ENCODE measurements at places on chromosomes 2 and 18.

GRCh38 chr2:223692191-223692947 is 90.2 kb upstream of the SCG2 start:
- peak; percentile 13 for DNase-seq

- DNase-seq: no peak
Observed at GRCh38 chr2:196322973-196323810, 151.8 kb upstream of the STK17B start.

- no peak for DNase-seq
Observed at GRCh38 chr2:37464067-37464466, 119.6 kb downstream of the QPCT start.

DNA sequence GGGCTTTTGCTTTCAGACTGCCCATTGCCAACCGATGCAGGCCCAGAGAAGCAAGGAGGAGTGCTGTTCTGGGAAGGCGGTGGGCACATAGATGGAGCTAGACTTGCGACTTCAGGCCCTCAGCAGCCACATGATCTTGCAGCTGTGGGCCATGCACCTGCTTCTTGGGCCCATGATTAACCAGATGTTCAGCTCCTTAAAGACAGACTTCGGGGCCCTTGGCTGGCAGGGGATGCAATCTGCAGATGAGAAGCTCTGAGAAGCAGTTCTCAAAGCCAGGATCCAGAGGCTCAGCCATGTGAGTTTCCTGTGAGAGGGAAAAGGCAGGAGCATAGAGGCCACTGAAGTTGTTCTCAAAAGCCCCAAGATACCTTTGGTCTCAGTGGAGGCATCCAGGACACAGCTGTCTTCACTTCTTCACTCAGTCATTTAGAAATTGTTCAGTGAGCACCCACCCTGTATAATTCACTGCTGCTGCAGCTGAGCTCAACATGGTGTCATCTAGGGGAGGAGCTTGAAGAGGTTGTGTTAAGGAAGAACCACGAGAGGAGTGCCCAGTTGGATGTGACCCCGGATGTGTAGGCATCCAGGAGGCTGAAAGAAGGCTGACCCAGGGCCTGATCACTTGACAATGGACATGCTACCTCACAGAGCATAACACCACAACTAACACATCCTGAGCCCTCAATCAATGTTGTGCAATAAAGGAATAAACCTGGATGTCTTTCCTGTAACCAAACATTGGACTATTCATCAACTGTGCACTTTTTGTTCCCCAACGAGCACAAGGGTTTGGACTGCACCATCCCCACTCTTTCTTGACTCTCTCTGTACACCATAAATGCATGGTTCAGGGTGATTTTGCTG is 44.7 kb upstream of the TMEM200C start:
- DNase-seq: no peak

DNA sequence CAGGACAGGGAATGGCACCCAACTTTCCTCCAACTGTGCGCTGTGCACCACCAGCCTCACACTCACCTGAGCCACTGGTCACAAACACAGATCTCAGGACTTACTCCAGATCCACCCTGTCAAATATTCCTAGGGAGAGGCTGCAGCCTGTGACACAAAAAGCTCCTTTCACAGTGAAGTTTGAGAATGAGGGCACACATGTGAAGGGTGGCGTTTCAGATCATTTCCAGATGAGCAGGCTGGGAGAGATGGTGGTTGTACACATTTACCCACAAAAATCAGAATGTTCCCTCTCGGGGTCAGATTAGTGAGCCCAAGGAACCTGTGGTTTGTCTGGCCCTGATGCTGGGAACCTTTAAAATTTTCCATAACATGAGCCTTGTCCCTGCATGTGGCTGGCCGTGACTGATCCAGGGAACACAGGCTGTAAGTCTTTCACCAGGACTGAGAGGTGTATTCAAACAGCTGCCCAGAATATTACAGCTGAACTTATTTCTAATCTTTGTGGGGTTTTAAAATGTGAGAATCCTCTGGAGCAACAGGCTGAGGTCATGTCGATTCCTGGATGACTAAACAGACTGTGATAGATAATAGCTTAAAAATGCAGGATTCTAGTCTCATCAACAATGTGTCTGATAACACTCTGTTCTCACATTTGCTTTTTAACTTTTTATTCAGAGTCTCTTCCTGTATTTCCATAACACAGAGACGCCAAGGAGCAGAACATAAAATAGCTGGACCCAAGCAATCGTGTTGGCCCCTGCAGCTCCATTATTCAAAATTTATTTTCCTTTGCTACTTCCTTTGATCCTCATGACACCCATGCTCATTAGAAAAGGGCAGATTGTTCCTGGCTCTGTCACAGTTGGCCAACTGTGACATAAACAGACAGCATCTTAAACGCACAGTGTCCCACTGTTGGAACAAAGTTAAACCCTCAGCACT is 35.5 kb downstream of the IL1R2 start:
- DNase-seq: no peak

DNA sequence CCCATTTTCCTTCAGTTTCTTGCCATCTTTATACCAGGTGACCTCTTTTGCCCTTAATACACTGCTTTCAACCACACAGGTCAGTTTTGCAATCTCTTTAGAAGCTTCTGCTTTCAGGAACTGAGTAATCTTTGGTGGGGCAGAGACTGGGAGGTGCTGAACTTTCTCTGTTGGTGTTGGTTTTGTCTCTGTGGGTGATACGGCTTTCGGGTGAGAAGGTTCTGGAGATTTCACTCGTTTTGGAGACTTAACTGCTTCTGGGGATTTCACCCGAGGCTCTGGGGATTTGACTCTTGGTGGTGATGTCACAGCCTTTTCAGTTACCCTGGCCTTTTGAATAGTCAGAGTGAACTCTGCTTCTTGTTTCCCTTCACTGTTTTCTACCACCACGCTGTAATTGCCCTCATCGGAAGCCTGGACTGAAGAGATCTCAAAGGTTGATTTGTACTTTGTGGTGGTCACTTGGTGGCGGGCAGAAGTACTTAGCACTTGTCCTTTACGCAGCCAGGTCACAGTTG is 50.4 kb downstream of the PLEKHA3 start:
- peak; percentile 10 for DNase-seq

DNA sequence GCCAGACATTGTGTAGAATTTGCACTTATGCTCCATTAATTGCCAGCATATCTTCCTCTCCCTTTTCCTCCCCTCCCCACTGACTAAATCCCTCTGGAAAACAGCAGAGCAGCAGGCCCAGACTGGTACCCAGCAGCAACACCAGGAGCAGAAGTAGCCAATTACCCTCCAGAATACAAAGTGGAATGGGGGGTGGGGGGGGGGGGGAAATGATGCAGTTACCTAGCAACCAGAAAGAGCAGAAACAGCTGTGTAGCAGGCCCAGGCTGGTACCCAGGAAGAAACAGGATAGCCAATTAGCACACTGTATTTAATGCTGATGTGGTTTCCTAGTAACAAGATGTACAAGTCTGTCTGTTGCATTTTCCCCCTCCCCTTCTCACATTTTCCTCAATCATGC is 52.3 kb downstream of the KLF7 start:
- no peak for DNase-seq

DNA sequence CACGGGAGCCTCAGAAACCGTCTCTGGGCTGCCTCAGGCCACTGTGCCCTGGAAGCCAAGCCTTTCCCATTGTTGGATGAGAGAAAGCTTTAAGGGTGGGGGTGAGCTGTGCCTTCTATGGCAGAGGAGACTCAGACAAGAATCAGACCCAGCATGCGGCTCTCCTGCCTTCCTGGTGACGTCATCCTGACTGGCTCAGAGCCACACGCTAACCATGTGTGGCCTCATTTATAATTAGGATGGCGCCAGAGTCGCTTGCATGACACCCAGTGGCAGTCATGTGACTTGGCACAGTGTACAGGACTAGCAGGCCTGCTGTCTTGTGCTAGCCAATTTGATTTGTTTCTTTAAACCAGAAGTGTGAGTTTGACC is 99.1 kb downstream of the SH3BP4 start:
- DNase-seq: peak; percentile 88

DNA sequence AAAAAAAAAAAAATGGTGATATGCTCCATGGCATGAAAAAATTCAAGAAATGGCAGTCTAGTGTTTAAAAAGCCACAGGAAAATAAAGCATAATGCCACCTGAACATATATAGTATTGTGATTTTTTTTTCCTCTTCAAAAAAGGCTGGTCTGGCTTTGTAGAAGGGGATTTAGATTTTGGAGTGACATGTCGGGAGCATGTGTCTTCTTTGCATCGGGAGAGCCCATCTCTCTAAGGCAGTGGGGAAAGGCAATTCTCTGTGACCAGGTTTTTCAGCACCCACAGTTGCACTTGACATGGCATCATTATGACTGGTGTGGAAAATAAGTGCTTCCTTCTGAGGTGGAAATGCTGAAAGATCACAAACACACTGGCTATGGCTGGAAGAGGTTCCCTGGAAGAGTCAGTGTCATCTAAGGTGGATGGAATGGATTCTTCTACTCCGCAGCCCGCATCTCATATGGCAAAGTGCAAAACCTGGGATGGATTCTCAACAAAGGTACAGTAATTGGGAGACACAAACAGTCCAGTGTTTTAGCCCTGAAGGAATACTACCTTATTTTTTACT is 172.5 kb downstream of the AGAP1 start:
- DNase-seq: peak; percentile 87

- no peak for DNase-seq
Observed at GRCh38 chr2:46498681-46499080, 19.3 kb downstream of the TMEM247 start.

GRCh38 chr2:11042841-11043240 is 112.4 kb upstream of the SLC66A3 start:
- DNase-seq: no peak

- DNase-seq: no peak
Observed at GRCh38 chr2:236503100-236503499, 66.5 kb upstream of the ACKR3 start.

- peak; percentile 35 for DNase-seq
Observed at GRCh38 chr2:112794841-112795240, 10.5 kb upstream of the IL1A start.

DNA sequence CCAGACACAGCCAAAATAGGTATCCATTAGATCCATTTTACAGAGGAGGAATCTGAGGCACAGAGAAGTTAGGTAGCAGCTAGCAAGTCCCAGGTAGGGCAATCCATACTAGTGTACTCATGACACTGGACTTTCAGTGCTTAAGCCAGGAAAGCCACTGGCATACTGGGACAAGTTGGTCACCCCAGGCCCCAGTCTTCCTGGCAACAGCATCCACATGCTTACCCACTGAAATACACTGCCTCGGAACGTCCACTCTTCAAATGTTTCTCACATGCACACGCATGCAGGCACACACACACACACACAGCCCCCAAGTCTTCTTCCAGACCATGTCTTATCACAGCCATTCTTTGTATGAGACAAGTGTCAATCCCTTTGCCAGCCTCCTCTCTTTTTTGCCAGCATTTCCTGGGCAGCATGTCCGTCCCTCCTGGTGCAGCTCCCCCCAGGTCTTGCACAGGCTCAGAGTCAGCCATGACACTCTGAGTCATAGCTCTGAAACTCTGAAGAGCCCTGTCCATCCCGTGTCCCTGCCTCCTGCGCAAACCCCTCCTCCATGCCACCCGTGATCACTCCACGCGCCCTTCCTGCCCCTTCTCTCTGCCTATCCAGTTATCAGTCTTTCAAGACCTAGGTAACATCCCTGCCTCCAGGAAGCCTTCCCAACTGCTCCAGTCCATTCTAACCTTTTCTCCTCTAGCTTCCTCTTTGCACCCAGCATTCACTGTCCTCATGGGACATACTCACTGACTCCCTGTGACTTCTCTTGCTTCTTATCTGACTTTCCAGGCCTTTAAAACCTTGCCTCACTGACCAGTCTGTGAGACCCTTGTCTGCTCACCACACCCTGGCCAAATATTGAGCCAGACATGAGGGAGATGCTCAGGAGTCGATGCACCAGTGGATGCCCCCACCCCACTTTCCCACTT is 10.9 kb upstream of the TEX261 start:
- DNase-seq: no peak

DNA sequence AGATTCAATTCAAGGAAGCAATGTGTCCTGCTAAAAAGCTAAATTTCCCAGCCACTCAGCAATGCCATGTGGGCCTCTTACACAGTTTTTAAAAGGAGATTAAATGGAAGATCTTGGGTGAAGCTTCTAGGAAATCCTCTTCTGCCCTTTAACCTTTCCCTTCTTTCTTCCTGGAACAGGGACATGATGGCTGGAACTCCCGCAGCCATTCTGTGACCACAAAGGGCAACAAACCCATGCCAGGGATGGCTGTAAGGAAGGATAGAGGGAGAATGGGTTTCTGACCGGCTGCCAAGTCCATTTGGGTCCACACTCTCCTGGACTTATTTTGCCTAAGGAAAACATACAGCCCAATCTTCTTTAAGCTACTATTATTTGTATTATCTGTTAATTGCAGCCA is 52.6 kb upstream of the ASAP2 start:
- no peak for DNase-seq

GRCh38 chr2:43221763-43222474 is 4.5 kb downstream of the ZFP36L2 start:
- DNase-seq: peak; percentile 93

DNA sequence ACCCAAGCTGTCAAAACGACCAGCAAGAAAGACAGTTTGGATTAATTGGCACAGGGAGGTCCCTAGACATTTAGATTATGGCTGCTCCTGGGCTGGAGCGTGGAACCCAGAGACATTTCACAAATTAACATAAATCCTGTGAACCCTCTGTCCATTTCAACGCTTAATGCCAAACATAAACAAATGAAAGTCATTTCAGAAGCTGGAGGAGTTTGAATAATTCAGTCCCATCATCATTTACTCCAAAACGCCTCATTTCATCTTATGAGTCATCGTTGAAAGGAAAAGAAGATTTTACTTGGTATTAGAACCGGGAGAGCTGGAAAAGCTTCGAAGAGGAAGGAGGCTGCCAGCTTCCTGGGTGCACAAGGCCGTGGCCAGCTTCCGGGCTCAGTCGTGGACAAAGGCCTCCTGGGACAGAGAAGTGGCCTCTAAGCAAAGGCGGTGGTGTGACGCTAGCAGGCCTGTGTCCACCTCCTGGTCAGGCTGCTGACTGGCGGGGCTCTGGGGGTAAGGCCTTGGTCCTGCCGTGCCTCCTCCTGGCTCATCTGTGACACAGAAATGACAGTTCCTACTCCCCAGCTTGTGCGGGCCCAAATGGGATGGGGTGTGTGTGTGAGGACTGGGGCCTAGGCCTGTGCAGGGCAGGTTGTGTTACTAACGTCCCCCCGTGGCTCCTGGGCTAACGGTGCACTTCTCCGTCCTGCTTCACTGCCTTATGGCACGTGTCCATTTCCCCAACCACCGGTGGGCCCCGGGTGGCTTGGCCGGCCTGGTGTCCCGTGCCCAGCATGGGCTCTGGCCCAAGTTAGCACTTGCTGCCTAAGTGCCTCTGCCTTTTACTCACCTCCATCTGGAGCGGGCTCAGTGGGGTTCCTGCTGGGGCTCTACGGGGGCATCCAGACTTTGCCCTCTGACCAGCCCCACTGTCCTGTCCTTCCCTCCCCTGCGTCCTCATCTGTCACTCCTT is 71.6 kb downstream of the RRM2 start:
- DNase-seq: no peak

DNA sequence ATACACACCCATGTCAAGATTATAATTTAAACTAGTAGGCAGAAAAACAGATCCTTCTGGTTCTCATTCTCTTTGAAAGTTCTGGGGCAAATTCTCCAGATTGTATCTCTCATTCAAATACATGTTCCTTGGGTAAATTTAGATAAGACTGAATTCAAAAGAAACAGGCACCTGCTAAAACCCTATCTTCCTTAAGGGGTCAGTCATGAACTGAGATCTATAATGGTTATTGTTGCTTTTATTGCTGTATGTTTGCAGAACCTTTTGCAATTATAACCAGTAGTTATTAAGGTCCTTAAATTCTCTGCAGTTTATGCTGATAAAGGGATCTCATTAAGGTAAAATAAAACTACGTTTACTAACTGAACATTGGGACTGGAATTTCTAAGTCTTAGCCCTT is 83.5 kb downstream of the MYO5B start:
- no peak for DNase-seq

GRCh38 chr2:109201465-109202327 is 72.7 kb downstream of the SH3RF3 start:
- no peak for DNase-seq
